ENCODE measurements at places on chromosomes 3 and 15.

GRCh38 chr15:44482090-44482489, 54.7 kb downstream of the CTDSPL2 start:
- no peak for DNase-seq

GRCh38 chr15:81299156-81299555, 24.8 kb downstream of the STARD5 start:
- DNase-seq, result no peak

GRCh38 chr3:14507305-14507741, 32.8 kb downstream of the GRIP2 start:
- no peak for DNase-seq

DNA sequence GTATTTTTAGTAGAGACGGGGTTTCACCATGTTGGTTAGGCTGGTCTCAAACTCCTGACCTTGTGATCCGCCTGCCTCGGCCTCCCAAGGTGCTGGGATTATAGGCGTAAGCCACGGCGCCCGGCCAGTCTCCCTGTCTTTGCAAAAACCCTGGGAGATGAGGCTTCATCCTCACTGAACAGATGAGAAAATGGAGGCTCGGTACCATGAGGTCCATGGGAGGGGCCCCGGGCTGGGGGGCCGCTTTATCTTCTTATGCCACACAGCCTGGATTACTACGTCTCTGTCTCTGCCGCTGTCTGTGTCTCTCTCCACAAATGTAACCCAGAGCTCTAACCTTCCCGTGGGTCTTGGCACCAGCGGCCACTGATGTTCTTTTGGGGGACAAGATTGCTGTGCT, 39.1 kb downstream of the ABTB1 start:
- DNase-seq, result no peak

DNA sequence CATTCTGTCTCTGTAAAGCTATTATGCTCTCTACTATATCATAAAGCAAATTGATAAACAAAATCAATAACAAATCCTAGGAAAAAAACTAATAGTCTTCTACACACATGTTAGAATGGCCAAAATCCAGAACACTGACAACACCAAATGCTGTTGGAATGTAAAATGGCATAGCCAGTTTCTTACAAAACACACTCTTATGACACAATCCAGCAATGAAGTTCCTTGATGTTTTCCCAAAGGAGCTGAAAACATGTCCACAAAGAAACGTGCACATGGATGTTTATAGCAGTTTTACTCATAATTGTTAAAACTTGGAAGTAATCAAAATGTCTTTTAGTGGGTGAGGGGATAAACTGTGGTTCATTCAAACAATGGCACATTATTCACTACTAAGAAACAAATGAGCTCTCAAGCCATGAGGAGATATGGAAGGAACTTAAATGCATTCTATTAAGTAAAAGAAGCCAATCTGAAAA, 32.7 kb downstream of the CADM2 start:
- no peak for DNase-seq

DNA sequence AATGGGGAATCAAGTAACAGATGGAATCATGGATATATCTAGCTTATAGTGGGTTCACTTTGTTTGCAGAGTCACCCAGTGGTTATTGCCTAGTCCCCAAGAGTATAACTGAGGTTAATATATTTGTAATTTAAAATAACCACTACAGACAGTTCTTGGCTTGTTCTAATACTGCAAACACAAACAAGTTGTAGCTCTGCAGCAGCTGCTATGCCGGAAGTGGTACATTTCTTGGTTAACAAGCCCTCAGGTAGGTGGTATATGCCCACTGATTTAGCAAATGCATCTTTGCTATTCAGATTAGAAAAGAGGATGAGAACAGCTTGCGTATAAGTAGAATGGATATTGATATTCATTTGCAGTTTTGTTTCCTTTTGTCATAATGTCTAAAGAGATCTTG, 984.2 kb downstream of the SQOR start:
- no peak for DNase-seq

DNA sequence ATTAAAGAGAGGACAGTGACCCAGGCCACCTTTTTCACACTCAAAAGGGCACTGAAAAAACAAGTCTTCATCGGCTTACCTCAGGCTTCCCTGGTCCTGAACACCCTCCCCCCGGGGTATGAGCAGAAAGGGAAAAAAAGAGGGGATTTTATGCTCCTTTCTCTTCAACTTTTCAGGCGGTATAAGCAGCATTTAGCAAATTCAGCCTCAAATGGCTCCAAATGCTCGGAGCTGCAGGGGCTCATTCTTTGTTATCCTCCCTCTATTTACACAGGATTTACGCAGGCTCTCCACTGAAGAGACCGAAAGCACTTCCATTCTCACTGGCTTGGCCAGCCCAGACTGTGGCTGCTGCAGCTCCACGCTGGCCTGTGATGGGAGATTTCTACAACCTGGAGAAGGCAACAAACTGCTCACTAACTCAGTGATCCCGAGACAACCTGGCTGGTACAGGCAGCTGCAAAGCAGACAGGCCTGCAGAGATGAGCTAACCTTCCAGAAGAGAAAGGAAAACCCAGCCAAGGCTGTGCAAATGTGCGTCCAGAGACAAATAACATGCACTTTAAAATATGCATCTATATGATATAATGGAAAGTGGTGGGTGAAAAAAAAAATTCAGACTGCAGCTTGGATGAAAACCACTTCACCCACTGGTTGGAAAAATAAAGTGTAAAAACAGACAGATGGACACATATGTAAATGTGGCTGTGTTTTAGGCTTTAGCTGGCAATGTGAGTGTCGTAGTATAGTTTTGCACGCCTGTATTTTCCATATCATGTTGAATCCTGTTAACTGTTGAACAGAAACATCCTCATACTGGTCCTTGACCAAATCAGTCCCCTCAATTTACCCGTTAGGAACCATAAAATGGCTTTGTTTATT, 54.2 kb downstream of the MEIS2 start:
- no peak for DNase-seq

DNA sequence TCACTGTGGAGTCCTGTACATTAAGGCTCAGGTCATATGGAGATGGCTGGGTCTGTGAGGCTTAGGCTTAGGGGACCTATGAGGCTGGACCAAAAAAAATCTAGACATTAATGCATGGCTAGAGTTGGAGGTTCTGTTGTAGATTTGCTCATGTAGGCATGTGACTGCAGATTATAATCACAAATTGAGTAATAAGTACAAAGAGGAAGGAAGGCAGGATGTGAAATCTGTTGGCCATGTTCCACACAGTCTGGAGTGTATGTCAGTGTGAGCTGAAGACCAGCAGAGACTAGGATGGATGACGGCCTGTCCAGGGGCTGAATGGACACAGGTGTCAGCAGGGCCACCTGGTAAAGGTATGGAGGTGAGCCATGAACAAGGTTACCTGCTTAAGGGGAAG, at the start of gene ST3GAL6:
Gene ST3GAL6 (plus strand): TSS at position 265 of the 400 bp plus-strand sequence. CDS start 5,101 bp downstream, outside the sequence.
- DNase-seq, result peak; percentile 80

GRCh38 chr15:55791551-55792400, 48.8 kb upstream of the PRTG start:
- no peak for DNase-seq

- DNase-seq, result no peak
Observed at GRCh38 chr3:55682461-55682860, 195.4 kb upstream of the WNT5A start.

Data from SIG-M5 (cell line).